Activated naive CD8-positive, alpha-beta T cell treated with anti-CD3 and anti-CD28 coated beads for 36 hours (primary cell): ENCODE measurements at places on chromosomes 13 and 19. TPM values are rescaled to one million over a fixed set of nuclear protein-coding genes. Genes with fewer than 3 reads are reported as not detected.

ATXN8OS gene
- total RNA-seq = not detected

ZNF256 gene
- 12.9 TPM for total RNA-seq

CXCL17 gene
- total RNA-seq = not detected

RNF17 gene
- not detected for total RNA-seq

DMKN gene
- total RNA-seq = 1.4 TPM

ODAD3 gene
- 0.27 TPM for total RNA-seq

IZUMO4 gene
- total RNA-seq = 12.4 TPM

CTXN1 gene
- 0.52 TPM for total RNA-seq

RETN gene
- not detected for total RNA-seq

SERTAD1 gene
- 10.0 TPM for total RNA-seq

ZNF547 gene
- total RNA-seq = 1.6 TPM
